ENCODE measurements at places on chromosomes 5 and 9.

DNA sequence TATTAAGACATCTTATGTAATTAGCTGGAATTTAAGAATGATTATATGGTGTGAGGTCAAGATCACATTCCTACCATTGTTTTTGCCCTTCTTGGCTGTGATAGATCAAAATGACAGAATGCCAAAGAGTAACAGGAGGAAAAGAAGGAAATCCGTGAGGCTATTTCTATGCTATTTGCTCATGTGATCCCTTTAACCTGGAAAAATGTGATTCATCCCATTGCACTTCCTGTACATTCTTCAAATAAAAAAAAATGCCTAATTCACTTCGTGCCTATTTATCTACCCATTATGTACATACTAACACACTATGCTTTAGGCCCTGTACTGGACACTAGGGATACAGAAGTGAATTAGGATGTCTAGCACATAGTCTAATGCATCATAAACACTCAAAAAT, 154.1 kb upstream of the PAPPA start:
- DNase-seq: no peak

- DNase-seq: no peak
These were observed 69.7 kb downstream of the GCNT1 start for GRCh38 chr9:76528642-76529190.

- DNase-seq: no peak
These were observed 3.6 kb upstream of the FIBCD1 start for GRCh38 chr9:130942679-130943078.

DNA sequence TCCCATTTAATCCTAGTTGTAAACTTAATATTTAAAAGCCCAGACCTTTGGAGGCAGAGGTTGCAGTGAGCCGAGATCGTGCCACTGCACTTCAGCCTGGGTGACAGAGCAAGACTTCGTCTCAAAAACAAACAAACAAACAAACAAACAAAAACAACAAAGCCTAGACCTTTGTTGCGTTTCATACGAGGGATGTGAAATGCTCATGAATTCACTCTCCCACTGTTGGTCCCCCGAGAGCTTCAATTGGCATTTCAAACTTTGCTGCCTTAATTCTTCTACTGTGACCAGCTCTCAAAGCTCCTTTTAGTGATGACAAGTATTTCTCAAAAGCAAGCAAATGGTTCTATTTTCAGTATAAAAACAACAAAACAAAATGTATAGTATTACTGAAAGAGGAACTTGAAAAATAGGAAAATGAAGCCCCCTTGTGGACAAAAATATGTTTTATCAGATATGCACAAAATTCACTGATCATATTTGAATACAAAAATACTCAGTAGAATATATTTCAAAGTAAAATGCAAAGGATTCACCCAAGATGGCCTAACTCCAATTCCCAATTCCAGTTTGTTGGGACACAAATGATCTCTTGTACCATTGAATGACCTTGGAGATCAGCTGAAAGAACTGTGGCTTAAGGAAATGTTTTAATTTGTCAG, 140.4 kb downstream of the ESM1 start:
- peak; percentile 64 for DNase-seq

GRCh38 chr5:40518485-40518917, 161.2 kb upstream of the PTGER4 start:
- DNase-seq: no peak

DNA sequence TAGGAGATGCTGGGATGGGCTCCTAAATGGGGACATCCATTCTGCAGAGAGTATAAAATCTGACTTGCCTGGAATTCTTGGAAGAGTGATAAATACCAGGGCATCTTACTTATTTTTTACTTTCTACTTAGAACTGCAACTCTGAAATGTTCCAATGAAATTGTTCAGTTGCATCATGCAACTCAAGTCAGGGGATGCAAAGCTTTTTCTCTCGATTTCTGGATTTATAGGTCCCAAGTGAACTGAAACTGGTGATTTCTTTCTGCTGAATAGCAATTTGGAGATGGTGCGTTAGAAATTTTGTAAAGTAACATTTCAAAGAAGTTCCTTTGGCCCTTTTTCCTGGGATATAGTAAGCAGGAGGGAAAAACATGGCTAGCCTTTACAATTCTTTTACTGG, 238.4 kb upstream of the CD180 start:
- no peak for DNase-seq

GRCh38 chr9:125119643-125120286, 23.6 kb downstream of the SCAI start:
- no peak for DNase-seq

GRCh38 chr9:101625876-101626275, 31.1 kb upstream of the PPP3R2 start:
- no peak for DNase-seq

DNA sequence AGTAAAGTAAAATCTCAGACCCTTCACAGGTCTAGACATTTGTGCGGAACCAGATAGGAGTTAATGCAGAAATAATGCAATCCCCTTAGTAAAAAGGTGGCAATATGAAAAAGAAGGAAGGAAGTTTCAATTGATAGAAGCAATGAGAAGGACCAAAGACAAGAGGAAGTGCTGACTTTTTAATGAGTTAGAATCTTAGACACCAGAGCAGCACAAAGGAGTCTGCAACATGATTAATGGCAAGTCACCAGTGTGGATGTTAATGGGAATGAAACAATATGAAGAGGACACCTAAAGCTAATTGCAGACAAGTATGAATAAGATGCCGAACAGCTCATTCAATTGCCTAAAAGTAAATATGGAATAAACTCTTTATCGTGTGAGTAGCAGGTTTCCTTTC, 50.9 kb downstream of the MEGF9 start:
- no peak for DNase-seq

- peak; percentile 79 for DNase-seq
These were observed 32.7 kb downstream of the ANXA2R start for GRCh38 chr5:43007246-43007910.

GRCh38 chr5:57221049-57221568, 47.2 kb downstream of the GPBP1 start:
- peak; percentile 77 for DNase-seq

GRCh38 chr5:143428738-143429420, 25.4 kb upstream of the NR3C1 start:
- DNase-seq: no peak

GRCh38 chr9:108838017-108838416, 17.8 kb downstream of the ACTL7B start:
- no peak for DNase-seq

GRCh38 chr9:2427120-2427891, 194.3 kb upstream of the VLDLR start:
- no peak for DNase-seq

DNA sequence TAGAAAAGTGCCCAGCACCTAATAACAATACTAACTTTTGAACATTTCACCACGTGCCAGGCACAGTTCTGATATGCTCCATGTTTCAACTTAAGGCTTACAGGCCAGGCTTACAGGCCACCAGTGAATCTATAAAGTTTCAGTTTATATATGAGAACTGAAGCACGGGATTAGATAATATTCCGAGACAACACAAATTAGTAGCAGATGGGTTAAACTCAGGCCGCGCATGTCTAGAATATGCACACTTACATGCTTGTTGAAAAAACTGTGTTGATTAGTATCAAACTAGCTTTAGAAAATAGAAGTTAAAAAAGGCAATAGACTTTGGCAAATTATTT, 587.9 kb downstream of the MTRR start:
- no peak for DNase-seq

- DNase-seq: no peak
These were observed 86.1 kb upstream of the NFIB start for GRCh38 chr9:14399756-14400657.

- DNase-seq: no peak
These were observed 67.2 kb downstream of the KIF4B start for GRCh38 chr5:155080721-155081120.

DNA sequence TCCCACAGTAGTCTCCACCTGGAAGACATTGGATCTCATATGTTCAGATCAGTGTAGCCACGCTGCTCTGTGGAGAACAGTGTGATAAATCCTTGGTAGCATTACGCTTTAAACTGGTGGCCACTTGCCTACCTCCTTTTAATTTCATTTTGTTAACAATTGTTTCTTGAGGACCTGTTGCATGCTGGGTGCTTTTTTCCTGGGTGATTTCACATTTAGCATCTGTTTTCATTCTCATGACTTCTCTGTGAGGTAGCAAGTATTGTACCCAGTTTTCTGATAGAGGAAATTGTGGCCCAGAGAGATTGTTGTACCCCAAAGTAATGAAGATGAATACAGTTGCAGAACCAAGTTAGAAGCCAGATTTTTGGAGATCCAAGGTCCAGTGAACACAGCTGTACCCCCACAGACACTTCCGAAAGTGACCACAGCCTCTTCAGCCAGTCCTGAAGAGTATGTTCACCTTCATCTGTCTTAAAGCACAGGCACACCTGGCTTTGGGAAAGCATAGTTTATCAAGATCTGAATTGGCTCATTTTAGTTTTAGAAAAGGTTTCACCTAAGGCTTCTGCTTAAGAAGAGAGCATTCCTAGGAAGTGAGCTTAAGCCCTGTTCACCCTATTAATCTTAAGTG, 75.2 kb downstream of the F2RL2 start:
- DNase-seq: no peak

GRCh38 chr9:18849270-18849669, 183.7 kb downstream of the SAXO1 start:
- DNase-seq: no peak

GRCh38 chr9:2120926-2121689, 106.0 kb downstream of the SMARCA2 start:
- DNase-seq: no peak

DNA sequence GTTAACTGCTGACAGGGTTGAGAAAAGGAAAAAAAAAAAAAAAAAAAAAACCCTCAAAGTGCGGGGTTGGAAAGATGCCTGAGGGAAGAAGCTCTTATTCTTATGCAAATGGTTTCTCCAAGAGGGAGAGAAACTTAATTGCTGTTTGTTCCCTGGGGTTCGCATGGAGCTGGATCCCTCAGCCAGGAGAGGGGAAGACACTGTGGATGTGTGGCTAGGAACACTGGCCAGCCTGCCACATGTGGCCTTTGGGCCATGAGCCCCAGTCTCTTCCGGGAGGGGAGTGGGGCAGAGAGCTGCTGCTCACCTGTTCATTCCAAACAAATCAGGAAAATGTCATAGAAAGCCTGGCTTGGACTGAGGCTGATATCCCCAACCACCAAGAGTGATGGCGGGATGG, 9.4 kb upstream of the SCGB3A2 start:
- DNase-seq: no peak

DNA sequence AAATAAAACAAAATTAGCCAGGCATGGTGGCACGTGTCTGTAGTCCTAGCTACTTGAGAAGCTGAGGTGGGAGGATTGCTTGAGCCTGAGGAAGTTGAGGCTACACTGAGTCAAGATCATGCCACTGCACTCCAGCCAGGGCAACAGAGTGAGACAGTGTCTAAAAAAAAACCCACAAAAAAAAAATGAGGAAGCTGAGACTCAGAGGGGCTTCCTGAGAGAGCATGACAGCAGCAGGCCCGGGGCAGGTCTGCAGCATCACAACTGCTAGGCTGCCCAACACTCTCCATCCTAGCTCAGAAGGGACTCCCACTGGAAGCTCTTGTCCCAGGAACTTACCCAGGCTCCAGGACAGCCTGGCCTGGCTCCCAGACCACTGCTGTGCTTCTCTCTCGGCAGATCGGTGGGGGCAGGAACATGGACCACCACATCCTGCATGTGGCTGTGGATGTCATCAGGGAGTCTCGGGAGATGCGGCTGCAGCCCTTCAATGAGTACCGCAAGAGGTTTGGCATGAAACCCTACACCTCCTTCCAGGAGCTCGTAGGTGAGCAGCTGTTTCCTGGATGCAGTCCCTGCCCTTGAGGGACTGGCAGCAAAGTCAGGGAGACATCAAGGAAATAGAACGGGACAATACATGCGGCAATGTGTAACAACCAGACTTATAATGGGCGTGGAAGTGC, 19.1 kb downstream of the PTGS1 start:
- no peak for DNase-seq

- no peak for DNase-seq
These were observed 212.2 kb downstream of the SMARCA2 start for GRCh38 chr9:2227144-2227867.

DNA sequence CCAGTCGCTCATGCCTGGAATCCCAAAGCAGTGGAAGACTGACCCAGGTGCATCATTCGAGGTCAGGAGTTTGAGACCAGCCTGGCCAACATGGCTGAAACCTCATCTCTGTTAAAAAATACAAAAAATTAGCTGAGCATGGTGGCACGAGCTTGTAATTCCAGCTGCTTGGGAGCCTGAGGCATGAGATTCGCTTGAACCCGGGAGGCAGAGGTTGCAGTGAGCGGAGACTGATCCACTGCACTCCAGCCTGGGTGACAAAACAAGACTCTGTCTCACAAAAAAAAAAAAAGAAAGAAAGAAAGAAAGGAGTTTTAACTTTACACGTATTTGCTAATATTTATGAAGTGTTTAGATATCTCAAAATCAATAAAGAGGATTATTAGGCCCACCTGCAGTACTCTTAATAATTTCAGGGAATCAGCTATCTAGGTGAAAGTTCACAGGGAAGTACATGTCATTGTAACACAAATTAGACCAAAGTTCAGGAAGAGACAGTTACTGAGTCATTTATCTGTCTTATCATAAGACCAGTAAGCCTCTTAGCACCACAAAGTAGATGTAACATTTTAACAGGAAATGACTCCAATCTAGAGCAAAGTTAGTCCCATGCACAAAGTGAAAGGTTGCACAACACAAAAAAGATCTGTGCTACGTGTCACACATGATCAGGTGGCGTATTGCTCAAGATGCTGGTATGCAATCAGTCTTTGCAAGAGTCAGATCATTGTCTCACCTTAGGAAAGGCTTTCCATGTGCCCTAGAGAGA, 34.1 kb upstream of the PLIN2 start:
- DNase-seq: peak; percentile 86

GRCh38 chr9:137277329-137278041, at the start of gene TOR4A:
TSS of gene TOR4A (plus strand) at chr9:137277726. CDS start at chr9:137278690, 964 bp downstream.
- DNase-seq: peak; percentile 37

DNA sequence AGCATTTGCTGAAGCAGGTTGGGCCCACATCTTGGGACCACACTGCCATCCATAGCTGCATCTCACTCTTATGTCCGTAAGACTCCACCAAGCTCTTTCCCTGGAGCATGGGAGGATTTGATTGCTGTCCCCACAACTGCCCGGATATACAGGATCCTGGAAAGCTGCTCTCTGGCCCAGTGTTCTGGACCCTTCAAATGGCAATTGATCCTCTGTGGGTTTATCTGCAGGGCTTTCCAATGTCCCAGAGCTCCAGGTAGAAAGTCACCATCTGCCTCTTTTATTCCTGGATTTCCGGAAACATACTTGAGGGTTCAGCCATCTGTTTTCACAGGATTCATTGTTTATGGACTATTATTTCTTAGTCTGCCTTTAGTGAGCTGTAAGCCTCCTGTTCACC, 214.6 kb downstream of the SREK1 start:
- no peak for DNase-seq

Data from CD4-positive, alpha-beta T cell treated with Interleukin-4 for 4 hours (primary cell).